T-helper 17 cell (primary cell): ENCODE measurements at places on chromosomes 1 and 21.

DNA sequence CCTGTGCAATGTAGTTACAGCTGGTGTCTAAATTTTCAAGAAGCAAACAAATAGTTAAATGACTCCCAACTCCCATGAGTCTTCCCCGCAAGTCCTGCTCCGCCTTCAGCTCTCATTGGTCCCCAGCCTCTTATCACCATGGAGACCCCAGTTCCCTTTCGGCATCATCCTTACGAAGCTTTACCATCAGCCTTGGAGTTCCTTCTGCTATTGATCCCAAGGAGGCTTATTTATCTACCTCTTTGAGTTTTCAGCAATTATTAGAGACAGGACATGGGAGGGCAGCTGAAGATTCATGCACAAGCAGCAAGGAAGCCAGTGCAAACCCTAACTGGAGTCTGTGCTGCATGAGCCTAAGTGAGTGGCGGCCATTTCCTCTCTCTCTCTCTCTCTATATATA lies 12.3 kb downstream of the KCNA2 start:
- DNase-seq, result no peak

DNA sequence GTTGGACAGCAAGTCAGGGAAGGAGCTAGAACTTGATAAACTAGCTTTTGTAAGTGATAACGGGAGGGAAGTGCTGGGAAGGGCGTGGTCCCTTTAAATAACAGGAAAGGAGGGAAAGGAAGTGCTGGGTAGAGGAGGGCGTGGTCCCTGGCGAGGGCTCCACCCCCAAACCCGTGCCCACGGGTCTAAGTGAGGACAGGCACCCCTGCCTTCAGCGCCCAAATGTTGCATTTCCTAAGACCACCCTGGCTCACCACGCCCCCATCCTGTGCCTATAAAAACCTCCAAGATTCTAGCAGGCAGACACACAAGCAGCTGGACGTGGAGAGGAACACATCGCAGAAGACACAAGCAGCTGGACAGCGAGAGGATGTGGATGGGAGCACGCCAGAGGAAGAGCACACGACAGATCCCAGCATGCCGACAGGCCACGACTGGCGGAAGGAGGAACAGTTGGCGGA lies 58.5 kb downstream of the PALMD start:
- DNase-seq, result no peak

DNA sequence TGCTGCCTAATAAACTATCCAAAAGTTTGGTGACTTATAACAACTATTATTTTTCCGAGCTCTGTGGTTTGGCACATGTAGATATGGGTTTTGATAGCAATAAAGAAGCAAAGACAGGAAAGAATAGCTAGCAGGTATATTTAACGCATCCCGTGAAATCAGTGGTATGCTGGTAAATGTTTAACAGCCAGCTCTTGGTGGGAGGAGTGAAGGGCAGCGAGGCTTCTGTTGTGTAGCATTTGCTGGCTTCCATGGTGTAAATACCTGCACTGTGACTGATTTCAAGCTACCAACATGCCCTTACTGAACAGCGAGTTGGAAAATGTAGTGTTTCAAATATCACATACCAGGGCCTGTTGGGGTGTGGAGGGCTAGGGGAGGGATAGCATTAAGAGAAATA lies 291.0 kb downstream of the PRDM2 start:
- DNase-seq, result no peak

DNA sequence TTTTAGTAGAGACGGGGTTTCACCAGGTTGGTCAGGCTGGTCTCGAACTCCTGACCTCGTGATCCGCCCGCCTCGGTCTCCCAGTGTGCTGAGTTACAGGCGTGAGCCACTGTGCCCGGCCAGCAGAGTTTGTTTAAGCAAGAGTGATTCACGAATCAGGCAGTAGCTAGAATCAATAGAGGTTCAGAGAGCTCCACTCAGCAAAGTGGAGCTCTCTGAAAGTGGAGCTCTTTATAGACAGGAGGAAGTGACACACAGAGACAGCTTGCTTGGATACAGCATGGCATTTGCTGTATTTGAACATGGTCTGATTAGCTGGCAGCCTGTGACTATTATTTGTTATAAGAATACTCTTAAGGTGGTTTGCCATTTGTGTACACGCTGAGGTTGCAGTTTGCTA lies 27.1 kb upstream of the CD34 start:
- DNase-seq, result no peak

GRCh38 chr1:6033986-6034749 lies 11.5 kb upstream of the KCNAB2 start:
- peak; percentile 24 for DNase-seq

DNA sequence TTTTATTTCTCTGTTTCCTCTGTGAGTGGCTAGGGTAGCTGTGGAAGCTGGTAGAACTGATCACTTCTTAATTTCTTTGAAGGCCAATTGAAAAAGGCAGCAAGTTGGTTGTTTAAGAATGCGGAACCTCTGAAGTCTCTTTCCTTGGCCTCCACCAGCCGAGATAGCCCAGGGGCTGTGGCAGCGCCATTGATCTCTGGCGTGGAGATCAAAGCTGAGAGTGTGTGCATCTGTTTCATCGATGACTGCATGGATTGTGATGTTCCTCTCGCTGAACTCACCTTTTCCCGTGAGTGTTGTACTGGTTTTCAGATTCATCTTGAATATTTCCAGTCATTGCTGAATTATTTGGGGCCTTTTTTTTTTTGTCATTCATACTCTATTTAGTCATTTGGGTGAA lies 97.7 kb downstream of the VPS13D start:
- no peak for DNase-seq

- no peak for DNase-seq
These were observed 43.4 kb downstream of the CDCP2 start for GRCh38 chr1:54109129-54110090.

- peak; percentile 40 for DNase-seq
These were observed 23.1 kb upstream of the PTAFR start for GRCh38 chr1:28199328-28200233.

GRCh38 chr1:216750031-216750627 lies 26.9 kb upstream of the ESRRG start:
- no peak for DNase-seq

GRCh38 chr1:227558732-227559262 lies 4.6 kb upstream of the ZNF678 start:
- DNase-seq, result no peak

GRCh38 chr1:64906447-64906846 lies 59.9 kb downstream of the JAK1 start:
- no peak for DNase-seq

GRCh38 chr1:178282949-178283367 lies 189.1 kb downstream of the RASAL2 start:
- no peak for DNase-seq

- no peak for DNase-seq
These were observed 159.1 kb downstream of the CHRM3 start for GRCh38 chr1:239545466-239545865.

DNA sequence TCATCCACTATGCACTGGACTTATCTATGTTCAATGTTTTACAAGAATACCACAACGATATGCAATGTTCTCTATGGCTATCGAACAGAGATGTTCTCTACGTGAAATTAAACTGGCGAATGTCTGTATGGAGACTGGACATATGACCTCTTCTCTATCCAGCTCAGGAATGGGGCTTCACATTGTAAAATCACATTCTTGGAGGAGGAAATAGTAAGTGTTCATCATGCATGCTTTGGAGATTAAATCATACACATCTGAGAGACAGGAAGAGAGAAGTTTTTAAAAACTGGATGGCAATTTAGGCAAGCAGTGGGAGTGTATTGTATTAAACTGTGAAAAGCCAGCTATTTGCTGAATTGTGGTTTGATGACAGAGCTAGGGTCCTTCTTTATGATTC lies 47.9 kb upstream of the RGL1 start:
- DNase-seq, result no peak

GRCh38 chr1:29860056-29860455 lies 623.7 kb downstream of the PTPRU start:
- no peak for DNase-seq

GRCh38 chr1:209248649-209249279 lies 334.8 kb upstream of the CAMK1G start:
- no peak for DNase-seq

DNA sequence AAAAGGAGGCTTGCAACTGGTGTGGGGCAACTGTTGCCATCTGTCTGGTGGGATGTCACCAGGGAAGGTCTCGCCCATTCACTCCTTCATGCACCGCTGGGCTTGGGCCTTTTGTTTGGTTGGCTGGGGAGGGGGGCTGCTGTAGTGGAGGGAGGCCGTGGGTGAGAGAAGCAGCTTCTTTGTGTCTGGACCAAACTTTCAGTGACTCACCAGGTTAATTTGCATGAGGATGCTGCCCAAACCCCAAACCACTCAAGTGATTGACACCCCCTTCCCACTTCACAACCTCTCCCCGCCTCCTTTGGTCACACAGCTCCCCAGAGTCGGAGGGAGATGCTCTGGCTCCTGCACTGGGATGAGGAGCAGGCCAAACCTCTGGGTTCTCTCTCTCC lies 19.7 kb downstream of the BTG2 start:
- DNase-seq, result peak; percentile 18

DNA sequence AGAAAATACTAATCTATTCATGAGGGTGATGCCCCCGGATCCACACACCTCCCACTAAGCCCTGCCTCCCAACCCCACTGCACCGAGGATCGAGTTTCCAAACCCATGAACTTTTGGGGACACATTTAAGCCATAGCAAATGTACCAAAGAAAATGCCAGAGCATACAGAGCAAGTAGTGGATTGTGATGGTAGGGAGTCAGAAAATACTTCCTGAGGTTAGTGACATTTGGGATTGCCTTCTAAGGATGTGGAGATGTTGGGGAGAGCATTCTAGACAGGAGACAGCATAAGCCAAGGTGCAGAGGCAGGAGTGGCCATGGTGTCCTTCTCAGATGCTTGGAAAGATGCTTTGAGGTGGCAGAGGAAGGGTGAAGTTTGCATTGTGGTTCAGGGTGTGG lies 32.2 kb downstream of the ANGEL2 start:
- DNase-seq, result no peak
